Calu3 (cell line): ENCODE measurements at places on chromosomes 16 and 17. TPM values are rescaled to one million over a fixed set of nuclear protein-coding genes. Genes with fewer than 3 reads are reported as not detected.

The MARF1 gene
- total RNA-seq, result 57.6 and 61.3 TPM in 2 replicates

The SGCA gene
- not detected in 2 replicates for total RNA-seq

The WSB1 gene
- total RNA-seq, result 60.7 and 79.7 TPM in 2 replicates

DNA sequence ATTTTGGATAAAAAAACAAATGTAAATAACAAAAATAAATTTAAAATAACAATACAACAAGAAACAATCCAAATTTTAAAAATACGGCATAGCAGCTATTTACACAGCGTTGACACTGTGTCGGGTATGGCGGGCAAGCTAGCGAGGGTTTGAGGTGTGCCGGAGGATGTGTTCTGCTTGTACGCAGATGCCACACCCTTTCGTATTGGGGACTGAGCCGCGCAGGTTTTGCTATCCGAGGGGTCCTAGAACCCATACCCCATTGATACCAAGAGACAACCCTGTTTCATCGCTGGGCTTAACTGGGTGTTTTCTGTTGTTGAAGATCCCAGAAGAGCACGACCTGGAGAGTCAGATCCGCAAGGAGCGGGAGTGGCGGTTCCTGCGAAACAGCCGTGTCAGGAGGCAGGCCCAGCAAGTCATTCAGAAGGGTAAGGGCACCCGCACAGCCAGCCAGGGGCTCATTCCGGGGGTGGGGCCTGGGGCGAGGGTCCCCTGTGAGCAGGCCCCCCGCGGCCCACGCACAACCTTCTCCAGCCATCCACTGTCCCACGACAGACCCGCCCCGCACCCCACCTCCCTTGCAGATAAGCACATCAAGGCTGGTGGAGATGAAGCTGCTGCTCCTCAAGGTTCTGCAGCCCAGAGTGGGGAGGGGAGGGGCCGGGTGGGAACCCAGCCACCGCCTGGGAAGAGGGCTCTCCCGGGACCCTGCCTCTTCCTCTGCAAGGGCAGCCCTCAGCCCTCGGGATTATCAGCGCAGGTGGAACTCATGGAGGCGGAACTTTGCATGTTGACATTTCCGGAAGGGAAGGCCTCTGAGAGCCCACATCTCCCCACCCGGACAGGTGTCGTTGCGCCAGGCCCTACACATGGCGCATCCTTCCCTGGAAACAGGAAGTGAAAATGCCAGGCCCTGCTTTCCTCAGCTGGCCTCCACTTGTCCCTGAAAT lies 51.2 kb upstream of the CHMP6 start:
- no peak for DNase-seq

GRCh38 chr17:55606488-55606815 lies 95.2 kb upstream of the SMIM36 start:
- no peak for DNase-seq

GRCh38 chr17:5184288-5184687 lies 7.4 kb downstream of the ZNF594 start:
- DNase-seq, result no peak

- DNase-seq, result no peak
These were observed 1.7 kb upstream of the SLC13A2 start for GRCh38 chr17:28471531-28472342.

GRCh38 chr16:75552951-75553350 lies 3.1 kb downstream of the TMEM231 start:
- no peak for DNase-seq

- DNase-seq, result peak; percentile 42
These were observed 561.6 kb upstream of the PSMD7 start for GRCh38 chr16:73735018-73735417.

DNA sequence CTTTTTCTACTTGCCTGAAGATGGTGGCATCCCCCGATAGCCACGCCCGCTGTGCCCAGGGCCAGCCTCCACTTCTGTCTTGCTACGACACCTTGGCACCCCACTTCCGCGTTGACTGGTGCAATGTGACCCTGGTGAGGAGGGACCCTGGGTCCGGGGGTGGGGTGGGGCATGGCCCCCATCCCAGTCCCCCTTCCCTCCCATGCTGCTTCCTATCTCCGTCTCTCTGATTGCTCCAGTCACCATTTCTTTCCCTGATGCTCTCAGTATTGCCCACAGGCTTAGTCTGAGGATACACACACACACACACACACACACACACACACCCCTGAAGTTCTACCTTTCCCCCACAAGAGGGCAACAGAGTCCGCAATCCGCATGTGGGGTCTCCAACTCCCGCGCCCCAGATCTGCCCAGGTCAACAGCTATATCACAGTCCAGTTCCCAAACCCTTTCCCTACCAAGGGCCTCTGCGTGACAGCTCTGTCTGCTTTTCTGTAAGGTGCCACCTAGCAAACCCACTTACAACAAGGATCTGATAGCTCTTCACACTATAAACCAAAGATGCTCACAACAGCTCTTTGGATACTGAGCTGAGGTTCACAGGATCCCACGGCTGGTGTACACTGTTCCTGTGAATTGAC lies 3.4 kb downstream of the SGCA start:
- peak; percentile 64 for DNase-seq

GRCh38 chr17:78340183-78340955 lies 19.5 kb downstream of the SOCS3 start:
- no peak for DNase-seq
